T-cell (primary cell): ENCODE measurements at places on chromosomes 5 and 9.

DNA sequence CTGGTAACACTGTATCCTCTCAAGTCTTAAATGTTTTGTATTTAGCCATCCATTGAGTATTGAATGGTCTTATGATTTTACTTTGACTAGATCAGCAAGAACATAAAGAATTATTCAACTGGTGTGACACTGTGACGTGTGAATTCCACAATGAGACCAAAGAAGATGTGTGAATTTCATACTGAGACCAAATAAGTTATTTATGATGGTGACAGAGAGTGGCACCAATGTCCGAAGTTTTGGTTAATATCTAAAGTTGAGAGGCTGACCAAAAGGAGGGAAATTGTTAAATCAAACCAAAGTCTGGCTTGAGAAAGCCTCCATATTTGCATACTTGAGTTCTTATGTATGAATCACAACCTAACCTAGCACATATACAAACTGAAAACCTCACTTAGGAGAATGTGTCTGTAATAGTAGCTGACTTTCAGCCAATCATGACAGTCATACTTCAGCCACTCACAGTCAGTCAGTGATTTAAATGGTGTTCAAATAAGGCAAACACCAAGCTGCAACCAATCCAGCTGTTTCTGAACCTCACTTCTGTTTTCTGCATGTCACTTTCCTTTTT is 31.5 kb upstream of the FAM170A start:
- no peak for DNase-seq

GRCh38 chr5:107268241-107268640 is 402.5 kb downstream of the EFNA5 start:
- DNase-seq: no peak

- no peak for DNase-seq
Measured at GRCh38 chr5:133873449-133873848, 95.0 kb downstream of the C5orf15 start.

- DNase-seq: no peak
Measured at GRCh38 chr5:166772770-166773169, 1518.7 kb upstream of the WWC1 start.

DNA sequence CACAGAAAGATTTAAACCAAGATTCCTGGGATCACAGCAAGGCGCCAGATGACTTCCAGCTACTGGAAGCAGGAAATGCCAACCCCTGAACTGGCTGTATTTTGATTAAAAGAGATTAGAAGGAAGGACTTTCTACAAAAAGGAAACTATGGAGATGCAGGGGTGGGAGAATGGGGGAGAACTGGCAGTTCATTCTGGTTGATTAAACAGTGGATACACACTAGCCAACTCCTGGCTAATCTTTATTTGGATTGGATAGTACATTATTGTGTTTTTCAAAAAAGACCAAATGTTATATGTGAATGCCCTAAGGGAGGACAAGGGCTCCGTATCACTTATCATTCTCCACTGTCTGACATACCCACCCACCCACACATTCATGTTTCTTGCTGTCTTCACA is 93.2 kb downstream of the CDO1 start:
- DNase-seq: no peak

DNA sequence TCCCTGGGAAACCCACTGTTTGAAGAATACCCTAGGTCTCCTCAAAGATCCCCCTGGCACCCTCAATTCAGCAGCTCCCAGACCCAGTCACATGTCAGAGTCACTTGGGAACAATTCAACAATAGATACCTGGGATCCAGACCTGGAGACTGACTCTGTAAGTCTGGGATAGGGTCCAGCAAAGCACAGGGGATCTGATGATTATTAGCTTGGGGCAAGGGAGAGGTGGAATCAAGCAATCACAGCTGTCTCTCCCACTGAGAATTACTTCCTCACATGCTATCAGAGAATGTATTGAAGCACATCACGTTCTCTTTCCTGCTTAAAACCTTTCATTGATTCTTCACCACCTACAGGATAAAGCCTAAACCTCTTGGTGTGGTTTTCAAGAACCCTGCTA is 5.9 kb downstream of the FAM193B start:
- DNase-seq: no peak

- DNase-seq: peak; percentile 1
Measured at GRCh38 chr9:74277532-74277931, 219.6 kb upstream of the RORB start.

- DNase-seq: no peak
Measured at GRCh38 chr5:127863161-127863560, 160.0 kb downstream of the CCDC192 start.

- no peak for DNase-seq
Measured at GRCh38 chr5:77518304-77518703, 26.2 kb upstream of the WDR41 start.

DNA sequence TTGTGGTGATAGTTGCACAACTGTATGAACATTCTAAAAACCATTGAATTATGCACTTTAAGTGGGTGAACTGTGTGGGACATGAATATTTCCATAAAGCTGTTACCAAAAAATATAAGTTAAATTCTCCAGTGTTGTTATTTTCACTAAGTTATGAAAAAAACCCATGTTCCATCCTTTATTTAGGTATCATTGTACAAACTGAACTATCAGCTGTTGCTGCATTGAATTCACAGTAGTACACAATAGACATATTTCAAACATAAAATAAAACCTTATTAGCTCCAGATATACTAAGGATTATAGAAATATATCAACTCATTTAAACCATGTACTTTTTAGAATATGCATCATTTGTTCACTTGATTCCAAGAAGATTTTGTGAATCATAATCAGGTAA is 192.1 kb downstream of the COMMD10 start:
- DNase-seq: no peak

GRCh38 chr5:74243634-74244033 is 396.9 kb downstream of the ENC1 start:
- no peak for DNase-seq

DNA sequence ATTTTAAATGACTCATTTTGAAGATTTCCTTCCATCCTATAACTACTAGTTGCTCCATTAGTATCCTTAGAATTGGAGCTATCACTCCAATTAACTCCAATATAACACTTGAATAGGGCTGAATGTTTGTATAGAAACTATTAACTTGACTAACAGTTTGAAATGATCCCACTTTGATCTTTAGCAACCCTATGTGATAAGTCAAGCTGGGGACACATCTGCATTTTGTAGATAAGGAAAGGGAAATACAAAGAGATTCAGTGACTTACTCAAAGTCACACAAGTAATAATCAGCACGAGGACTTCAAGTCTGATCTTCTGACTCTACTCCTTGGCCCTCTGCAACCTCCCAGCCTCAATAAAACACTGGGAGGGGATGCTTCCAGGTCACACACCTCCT is 101.1 kb downstream of the TMEM215 start:
- no peak for DNase-seq

DNA sequence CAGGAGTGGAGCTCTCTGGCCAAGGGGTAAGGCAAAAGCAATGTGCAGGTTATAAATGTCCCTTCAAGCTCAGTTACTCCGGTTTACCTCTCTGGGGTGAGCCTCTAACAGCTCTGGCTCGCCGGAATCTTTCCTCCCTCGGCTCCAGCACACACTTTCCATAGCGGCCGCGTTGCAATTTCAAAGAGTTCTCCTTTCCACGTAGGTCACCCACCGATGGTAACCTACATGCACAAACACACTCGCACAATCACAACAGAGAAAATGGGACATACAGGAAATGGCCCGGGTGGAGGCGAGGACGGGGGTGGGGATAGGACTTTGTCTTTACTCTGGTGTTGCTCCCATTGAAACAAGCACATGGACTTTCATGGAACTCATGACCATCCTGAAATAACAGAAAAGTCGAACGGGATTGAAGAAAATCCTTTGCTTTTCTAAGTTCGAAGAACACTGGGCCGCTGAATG is 1.2 kb downstream of the LHFPL2 start:
- no peak for DNase-seq

GRCh38 chr9:122125509-122126330 is 32.6 kb upstream of the TTLL11 start:
- no peak for DNase-seq

DNA sequence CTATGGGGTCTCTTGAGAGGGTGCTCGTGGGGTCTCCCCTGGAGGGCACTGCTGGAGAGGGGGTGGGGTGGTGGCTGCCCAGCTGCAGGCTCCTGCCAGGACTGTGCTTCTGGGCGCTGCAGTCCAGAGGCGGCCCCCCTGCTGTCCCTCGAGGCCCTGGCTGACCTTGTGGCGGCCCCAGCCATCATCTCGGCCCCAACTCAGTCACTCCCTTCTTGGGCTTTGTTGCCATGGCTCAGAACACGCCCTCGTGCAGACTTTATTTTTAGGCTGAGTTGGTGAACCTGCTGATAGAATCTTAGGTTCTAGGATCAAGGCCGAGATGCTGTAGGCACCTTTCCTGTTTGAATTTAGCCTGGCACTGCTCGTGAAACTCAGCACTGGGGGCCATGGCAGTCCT is 22.8 kb downstream of the FBXW5 start:
- DNase-seq: no peak

DNA sequence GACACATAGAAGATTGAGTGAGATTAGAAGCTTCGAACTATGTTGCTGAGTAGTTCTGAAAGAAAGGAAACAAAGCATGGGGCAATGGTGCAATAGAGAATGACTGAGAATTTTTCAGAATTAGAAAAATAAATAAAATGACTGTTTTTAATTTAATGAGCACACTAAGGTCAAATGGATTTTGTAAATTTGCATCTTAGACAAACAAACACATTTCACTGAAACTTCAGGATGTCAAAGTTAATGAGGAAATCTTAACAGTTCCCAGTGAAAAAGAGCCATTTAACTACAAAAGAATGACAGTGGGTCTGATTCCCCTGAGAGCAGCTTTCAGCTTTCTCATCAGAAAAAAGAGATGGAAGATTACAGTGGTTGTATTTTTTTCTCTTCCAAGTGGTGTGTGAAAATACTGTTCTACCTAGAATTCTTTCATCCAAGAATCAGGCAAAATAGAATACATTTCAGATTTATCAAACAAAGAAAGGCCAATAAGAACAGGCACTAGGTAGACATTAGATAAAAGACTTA is 591.9 kb downstream of the SEMA5A start:
- no peak for DNase-seq
